Immature natural killer cell (primary cell): ENCODE measurements at places on chromosomes 11 and 22.

GRCh38 chr22:49302150-49302460 is 525.6 kb downstream of the BRD1 start:
- no peak overlapping the region for H3K27ac ChIP-seq
- H3K36me3 ChIP-seq: no peaks in the 10 kb centered on the region
- peaks cover 6% of the 10 kb centered on the region for H3K27me3 ChIP-seq
- no peaks in the 10 kb centered on the region for H3K4me1 ChIP-seq

- H3K4me1 ChIP-seq: no peaks in the 10 kb centered on the region
- H3K27me3 ChIP-seq: no peaks in the 10 kb centered on the region
- no peak overlapping the region for H3K27ac ChIP-seq
- peaks cover 4% of the 10 kb centered on the region for H3K36me3 ChIP-seq
- DNase-seq: peak; percentile 20
Observed at GRCh38 chr11:43852057-43852636, 28.5 kb upstream of the ALKBH3 start.

- no peaks in the 10 kb centered on the region for H3K4me1 ChIP-seq
- no peaks in the 10 kb centered on the region for H3K36me3 ChIP-seq
- no peak for DNase-seq
- H3K4me3 ChIP-seq: no peak overlapping the region
Observed at GRCh38 chr22:17552737-17553136, 10.6 kb upstream of the SLC25A18 start.

DNA sequence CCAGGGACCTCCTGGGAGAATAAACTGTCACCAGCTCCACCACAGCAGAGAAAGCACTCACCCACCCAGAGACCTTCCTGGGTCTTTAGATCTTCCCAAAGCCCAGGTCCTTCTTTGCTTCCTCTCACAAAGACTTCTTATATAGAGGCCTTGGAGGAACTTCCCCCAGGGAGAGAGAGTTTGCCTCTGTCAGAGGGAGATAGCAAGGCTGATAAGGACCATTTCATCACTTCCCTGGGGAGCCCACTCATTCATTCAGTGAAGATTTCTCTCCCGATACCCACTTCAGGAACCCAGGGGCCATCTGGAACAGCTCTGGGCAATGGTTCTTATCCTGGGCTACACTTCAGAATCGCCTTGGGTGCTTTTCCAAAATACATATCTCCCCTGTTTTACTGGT is at the start of gene PRG2:
TSS of gene PRG2 (minus strand) at position 116 of the 400 bp plus-strand sequence. CDS start 706 bp downstream, outside the sequence.
- H3K27me3 ChIP-seq: peaks cover 4% of the 10 kb centered on the region
- no peaks in the 10 kb centered on the region for H3K4me1 ChIP-seq
- no peak within 1 kb of the TSS for H3K27ac ChIP-seq
- H3K36me3 ChIP-seq: no peaks in the 10 kb centered on the region
- DNase-seq: no peak
- H3K4me3 ChIP-seq: no peak within 1 kb of the TSS

- H3K27me3 ChIP-seq: peaks cover 4% of the 10 kb centered on the region
- peaks cover 1% of the 10 kb centered on the region for H3K4me1 ChIP-seq
- no peak overlapping the region for H3K27ac ChIP-seq
- no peak for DNase-seq
Observed at GRCh38 chr11:11976481-11977127, 31.8 kb downstream of the DKK3 start.
